ENCODE measurements at places on chromosomes 6 and 20.

DNA sequence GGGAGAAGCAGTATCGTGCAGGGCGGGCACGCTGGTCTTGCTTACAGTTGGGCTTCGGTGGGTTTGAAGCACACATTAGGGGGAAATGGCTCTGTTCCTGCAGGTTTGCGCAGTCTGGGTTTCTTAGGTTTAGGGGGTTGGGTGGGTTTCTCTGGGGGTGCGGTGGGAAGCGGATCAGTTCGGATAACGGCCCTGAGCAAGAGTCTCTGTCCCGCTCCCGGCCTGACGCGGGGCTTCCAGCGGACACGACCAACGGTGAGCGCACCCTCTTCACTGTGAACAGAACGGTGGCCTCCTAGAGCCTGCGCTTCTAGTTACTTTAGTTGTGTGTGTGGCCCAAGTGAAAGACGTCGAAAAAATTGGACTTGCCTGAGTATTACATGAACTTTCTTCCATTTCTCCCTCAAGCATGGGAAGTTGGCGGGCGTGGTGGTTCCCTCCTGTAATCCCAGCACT, 635 bp upstream of the ELOVL2 start:
- no peak for DNase-seq

GRCh38 chr20:60465439-60465838, 507.2 kb downstream of the CDH26 start:
- DNase-seq: no peak

DNA sequence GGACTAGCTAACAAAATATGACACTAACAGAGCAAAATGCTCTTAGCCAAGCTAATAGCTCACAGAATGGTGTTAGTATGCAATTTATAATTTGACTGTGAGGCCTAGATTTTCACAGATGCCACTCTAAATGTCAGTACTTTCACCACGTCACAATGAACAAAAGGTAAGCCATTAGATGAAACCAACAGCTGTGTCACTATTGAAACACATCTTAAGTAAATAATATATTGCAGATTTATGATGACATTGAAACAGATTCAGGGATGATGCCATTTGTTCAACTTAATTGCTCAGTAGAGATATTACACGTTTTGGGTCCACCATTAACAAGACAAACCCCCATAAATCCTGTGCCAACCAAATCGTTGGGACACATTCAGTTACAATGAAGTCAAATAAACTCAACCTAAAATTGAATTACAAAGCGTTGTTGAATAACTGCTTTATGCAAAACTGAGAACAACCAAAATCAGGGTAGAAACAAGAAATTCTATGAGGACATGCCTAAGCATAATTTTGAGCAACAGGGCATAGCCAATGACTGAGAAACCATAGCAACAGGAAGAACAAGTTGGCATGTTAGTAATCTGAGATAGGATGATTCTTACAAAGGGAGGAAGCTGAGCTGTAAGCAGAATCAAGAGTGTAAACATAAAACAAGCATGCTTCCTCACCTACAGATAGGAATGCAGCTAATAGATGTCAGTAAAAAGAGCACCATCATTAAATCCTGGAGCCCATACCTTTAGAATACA, 85.6 kb upstream of the KHDRBS2 start:
- DNase-seq: no peak

GRCh38 chr6:71067816-71068215, 111.0 kb upstream of the B3GAT2 start:
- no peak for DNase-seq

DNA sequence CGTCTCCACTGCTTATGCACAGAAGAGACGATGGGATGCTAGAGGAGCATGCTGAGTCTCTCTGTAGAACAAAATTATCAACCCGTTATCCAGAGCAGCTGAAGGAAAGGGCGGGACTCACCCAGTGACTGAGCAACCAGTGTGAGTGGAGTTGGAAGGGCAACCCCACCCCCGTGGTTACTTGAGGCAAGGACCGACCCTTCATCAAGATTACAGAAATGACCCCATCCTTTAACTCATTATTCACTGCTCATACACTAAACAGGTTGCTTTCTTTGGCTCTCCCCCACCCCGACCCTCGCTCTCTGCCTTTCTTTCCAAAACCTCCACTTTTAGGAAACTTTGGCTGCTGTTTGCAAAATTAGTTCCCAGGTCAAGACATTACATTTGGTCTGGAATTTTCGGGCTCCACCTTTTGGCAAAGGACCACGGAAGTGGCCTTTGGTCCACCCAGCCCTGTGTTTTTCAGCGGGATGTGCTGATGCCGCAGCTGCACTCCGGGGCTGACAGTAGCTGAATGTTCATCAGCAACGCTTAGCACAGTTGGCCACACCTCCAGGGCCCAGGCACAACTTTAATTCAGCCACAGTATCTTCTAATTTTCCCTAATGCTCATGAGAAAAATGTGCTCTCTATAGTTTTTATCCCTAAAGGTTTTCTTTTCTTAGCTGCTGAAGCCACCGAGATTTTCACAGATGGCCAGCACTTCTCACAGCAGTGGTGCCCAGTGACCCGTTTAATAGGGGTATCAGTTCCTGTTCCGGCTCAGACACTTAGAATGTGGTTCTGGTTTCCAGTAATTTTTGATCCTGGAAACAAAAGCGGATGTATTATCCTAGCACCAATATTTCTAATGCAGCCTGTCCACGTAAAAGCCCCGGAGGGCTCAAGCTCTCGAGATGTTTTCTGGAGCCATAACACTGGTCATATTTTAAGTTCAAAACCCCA, 103.6 kb upstream of the NXT1 start:
- no peak for DNase-seq

GRCh38 chr20:21202259-21202658, 76.4 kb downstream of the KIZ start:
- DNase-seq: no peak

GRCh38 chr6:40825102-40825501, 213.9 kb downstream of the UNC5CL start:
- no peak for DNase-seq

DNA sequence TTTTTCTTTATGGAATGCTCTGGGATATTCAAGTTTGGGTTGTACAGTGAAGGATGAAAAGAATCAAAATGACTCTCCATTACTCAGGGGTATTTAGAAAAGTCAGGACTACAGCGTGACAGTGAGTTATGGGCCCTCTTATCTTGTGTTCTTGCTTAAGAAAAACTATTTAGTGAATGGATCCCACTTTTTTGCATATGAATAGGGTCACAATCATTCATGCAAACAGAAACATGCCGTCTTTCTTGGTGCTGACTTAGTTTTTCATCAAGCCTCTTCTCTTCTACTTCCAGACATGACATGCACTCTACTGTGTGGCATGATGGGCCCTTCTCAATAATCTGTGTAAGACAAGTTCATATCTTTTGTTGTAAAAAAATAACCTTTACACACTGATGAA, 488.4 kb upstream of the MMS22L start:
- no peak for DNase-seq

GRCh38 chr6:134882426-134883038, 67.4 kb downstream of the ALDH8A1 start:
- DNase-seq: peak; percentile 75

DNA sequence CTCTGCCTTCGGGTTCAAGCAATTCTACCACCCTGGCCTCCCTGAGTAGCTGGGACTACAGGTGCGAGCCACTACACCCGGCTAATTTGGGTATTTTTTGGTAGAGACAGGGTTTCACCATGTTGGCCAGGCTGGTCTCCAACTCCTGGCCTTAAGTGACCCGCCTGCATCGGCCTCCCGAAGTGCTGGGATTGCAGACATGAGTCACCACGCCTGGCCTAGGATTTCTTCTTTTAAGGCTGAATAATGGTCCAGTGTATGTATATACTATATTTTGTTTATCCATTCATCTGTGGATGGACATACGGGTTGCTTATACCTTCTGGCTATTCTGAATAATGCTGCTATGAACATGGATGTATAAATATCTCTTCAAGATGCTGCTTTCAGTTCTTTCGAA, 17.1 kb downstream of the RIOK1 start:
- DNase-seq: no peak

- no peak for DNase-seq
These were observed 60.8 kb downstream of the TTI1 start for GRCh38 chr20:37972256-37973058.

- DNase-seq: no peak
These were observed 653.6 kb downstream of the EPM2A start for GRCh38 chr6:145081677-145082076.

DNA sequence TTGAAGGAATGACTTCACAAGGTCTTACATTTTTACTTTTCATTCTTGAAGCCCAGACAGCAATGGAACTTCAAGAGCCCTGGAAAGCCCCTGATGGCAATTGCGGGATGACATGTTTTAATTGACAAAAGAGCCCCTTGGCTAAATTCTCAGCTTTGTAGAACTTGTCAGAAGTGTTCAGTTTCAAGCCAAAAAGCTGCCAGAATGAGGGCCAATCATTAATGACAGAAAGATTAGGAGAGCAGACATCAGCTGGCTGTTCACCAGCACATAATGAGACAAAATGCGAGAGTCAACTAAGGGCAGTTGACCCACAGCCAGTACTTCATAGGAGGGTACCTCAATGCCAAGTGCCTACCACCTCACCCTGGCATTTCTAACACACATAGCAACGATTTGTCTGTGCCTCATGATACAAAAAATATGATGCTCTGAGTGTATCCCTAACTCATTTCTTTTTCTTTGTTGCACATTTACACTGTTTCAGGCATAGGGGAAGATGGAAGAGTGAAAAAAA, 243.1 kb downstream of the MYLK4 start:
- DNase-seq: no peak

GRCh38 chr6:498795-499231, 107.3 kb downstream of the IRF4 start:
- DNase-seq: peak; percentile 76

DNA sequence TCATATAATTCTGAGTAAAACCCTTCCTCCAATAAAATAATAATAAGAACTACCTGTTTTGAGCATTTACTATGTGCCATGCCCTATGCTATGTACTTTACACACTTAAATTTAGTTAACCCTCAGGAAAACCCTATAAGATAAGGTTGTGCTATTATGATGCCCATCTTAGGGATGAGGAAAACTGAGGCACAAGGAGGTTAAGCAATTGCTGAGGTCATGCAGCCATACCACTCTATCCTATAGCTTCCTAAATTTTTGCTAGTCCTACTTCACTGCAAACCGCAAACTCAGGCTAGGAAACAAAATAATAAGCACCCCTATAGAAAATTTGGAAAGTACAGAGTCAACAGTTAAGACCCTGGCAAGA, 38.9 kb upstream of the GFOD1 start:
- no peak for DNase-seq

GRCh38 chr6:154070041-154070440, 31.0 kb downstream of the OPRM1 start:
- DNase-seq: no peak

- DNase-seq: no peak
These were observed 253.6 kb upstream of the RAB32 start for GRCh38 chr6:146289816-146290588.

- no peak for DNase-seq
These were observed 5.8 kb upstream of the ID4 start for GRCh38 chr6:19831358-19831757.

- DNase-seq: no peak
These were observed 3.0 kb downstream of the TSHZ2 start for GRCh38 chr20:52975029-52975732.

- no peak for DNase-seq
These were observed 178.0 kb upstream of the SASH1 start for GRCh38 chr6:148164645-148165044.

DNA sequence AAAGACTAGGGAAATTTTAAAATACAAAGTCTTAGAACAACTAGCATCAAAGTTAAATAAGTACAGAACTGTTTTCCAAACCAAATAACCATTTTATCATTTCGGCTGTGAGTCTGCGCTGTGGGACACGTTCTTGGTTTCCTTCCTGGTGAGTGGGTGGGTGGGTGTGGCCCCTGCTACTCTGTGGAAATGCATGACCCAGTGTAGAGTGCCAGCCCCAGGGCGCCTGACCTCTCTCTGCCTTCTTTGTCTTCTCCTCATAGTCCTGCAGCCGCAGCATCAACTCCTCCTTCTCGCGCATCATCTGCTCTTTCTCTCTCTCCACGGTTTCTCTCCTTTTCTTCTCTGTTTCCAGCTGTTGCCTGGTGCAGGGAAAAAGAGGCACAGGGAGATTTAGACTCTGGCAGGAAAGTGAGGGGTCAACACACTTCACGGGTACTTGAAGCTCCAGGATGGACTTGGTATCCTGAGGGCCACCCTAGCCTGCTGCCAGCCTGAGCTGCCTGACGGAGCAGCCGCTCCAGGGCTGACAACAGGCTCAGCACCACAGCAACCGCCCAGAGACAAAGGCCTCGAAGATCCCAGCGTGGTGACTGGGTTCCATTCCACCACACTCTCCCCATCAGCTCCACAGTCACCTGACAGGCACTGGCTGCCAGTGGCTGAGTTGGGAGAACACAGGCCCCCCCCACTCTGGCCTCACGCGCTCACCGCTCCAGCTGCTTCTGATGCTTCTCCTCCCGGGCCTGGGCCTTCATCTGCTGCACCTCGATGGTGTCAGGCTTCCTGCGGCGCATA, 48.4 kb downstream of the EZR start:
- no peak for DNase-seq

- no peak for DNase-seq
These were observed 78.7 kb downstream of the GMDS start for GRCh38 chr6:2166717-2167116.

DNA sequence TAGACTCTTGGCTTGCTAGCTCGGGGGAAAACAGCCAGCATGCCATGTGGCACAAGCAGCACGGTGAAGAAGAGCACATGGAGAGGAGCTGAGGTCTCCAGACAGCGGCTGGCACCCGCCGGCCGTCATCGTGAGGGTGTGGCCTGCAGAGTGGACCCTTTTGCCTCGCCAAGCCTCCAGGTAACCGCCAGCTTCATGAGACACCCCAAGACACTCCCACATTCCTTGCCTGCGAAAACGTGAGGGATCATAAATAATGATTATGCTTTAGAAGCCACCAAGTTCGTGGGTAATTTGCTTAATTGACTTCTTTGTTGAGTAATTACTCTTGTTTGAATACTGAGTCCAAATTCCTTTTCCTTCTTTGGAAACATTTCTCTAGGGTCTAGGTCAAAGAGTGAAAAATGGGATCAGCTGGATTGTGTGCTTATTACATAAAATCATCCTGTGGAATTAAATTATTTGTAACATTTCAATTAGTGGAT, 23.2 kb downstream of the FAM50B start:
- no peak for DNase-seq

DNA sequence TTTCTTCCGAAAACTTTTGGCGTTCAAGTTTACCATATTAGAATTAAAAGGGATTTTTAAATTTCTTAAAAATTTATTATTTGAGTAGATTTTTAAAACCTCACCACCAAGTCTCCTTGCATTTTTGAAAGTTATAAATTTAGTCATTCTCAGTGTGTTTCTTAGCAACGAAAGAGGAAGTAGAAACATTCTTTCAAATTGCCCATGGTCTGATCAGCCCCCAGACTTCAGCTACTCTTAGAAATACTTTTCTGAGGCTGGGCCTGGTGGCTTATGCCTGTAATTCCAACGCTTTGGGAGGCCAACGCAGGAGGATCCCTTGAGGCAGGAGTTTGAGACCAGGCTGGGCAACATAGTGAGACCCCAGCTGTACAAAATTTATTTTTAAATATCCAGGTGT, 15.1 kb upstream of the RTF2 start:
- no peak for DNase-seq

GRCh38 chr6:123788319-123788718, 15.3 kb upstream of the NKAIN2 start:
- DNase-seq: no peak

Data from activated T-cell treated with anti-CD3 and anti-CD28 coated beads, Interleukin-2, amount 50 U/mL, for 48 hours (primary cell).